ENCODE measurements at places on chromosomes 4 and X.

- DNase-seq: peak; percentile 6
Observed at GRCh38 chr4:1072830-1073446, 40.4 kb downstream of the RNF212 start.

DNA sequence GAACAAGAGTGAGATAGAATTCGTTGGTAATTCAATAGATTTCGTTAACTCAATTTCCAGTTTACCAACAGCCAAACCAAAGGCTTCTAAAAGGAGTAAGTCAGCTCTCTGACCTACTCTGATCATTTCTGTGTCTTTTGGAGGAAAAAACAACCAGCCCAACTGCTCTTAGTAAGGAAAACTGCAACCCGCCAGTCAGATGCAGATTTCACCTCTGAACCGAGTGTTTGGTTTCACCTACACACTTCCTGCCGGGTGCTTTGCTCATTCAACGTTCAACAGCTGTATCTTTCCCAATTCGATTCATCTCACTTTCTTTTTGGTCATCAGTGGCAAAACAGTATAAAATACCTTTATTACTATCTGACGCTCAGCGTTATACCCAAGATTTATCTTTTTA lies 24.5 kb downstream of the TMSB4X start:
- no peak for DNase-seq

DNA sequence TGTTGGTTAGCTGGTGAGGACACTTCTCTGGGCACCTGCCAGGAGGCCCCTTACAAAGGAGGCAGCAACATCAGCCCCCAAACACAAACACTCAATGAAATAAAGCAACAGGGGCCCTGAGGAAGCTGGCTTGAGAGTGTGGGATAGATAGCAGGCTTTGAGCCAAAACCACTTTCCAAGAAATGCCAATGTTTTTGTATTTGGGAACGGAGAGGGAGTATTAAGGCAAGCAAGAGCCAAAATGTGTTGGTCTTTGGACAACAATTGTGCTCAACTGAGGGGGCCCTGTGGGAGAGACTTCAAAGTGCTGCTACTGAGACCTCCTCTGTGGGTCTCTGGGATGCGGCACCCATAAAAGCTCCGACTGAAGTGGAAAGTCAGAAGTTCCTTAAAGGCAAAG lies 41.0 kb downstream of the RAI2 start:
- DNase-seq: no peak

GRCh38 chr4:119099227-119099810 lies 36.3 kb upstream of the MYOZ2 start:
- no peak for DNase-seq

GRCh38 chrX:129360175-129360574 lies 163.1 kb downstream of the SMARCA1 start:
- peak; percentile 0 for DNase-seq

DNA sequence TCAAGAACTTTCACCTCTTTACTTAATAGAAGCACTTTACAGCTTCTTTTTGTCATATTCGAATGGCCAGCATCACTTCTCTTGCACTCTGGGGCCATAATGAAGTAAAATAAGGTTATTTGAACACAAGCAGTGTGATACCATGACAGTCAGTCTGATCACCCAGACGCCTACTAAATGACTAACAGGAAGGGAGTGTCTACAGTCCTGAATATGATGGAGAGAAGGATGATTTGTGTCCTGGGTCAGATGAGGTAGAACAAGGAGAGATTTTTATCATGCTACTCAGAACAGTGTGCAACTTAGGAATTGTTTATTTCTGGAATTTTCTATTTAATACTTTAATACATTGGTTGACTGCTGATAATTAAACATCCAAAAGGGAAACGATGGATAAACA lies 284.2 kb upstream of the F9 start:
- DNase-seq: no peak
